Activated naive CD4-positive, alpha-beta T cell (primary cell): ENCODE measurements at places on chromosomes 16 and 17.

GRCh38 chr16:3266873-3267537, 10.6 kb upstream of the MEFV start:
- no peak for DNase-seq

DNA sequence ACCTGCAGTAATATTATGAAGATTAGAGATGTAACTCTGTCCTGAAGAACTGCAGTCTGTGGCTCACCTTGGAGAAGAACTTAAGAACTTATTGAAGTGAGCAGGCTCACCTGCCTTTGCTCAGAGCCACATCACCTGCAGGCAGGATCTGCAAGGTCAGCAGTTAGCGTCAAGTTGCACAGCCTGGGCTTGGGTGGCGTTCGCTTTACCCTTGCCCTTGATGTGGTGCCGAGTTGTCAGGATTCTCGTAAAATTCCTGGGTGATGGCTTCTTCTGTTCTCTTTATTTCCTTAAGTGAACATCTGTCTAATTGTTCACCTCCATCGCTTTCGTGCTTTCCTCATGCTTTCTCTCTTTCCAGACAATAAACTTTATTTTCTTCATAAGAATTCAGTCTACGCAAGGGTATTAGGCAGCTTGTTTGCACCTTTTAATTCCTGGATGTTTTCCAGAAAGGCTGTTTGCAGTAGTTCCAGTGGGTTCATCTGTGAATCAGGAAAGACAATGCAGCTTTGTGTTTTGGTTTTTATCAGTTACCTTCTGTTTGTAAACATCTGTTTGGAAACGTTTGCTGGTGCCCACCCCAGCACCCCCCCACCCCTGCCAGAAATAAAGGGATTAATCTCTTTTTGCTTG, 254.3 kb downstream of the WWOX start:
- no peak for DNase-seq

DNA sequence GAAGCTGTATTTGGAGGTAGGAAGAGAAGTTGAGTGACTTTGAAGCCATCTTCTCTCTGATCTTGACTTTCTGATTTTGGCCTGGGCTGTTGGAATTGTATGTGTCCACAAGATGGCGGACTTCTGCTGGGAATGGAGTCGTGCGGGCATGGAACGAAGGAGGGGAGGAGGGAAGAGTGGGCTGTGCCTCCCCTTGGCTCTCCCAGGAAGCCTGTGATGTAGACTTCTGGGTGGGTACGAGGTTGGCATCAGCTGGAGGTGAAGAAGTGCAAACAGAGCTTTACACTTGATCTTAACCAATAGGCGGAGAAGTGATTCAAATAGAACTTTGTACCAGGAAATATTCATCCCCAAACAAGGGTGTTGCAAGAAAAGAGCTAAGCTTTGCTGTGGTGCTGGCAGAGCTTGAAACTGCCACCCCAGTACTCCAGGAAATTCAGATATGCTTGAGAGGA, 7.4 kb upstream of the TMEM220 start:
- DNase-seq: no peak

DNA sequence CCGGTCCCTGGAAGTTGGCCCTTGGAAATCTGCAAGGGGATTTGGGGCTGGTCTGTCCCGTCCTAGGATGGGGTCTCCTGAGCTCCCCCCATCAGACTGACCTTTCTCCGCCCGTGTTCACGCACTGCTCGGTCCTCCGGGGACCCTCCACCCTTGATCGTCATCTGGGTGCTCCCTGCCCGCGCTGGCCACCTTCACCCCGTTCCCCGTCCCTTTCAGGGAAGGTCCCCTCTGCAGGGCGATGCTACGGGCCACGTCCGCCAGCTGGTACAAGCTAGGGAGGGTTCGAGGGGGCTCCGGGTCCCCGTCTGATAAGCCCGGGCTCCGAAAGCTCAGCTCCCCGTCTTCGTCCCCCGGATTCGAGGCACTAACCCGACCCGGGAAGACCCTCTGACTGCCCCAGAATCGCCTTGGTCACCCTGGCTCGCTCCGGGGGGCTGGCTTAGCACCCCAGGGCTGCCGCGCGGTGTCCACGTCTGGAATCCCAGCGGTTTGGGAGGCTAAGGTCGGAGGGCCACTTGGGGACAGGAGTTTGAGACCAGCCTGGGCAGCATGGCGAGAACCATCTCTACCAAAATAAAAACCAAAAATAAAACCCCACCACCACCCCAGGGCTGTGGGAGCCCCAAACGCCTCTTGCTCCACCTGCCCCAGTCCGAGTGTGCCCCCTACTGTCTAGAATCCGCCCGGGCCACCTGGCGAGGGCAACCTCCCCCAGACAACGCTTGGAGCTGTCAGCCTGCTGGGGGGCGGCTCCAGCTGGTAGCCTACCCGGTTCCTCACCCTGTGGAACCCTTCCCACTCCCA, 1.1 kb upstream of the SLC43A2 start:
- DNase-seq: peak; percentile 59

DNA sequence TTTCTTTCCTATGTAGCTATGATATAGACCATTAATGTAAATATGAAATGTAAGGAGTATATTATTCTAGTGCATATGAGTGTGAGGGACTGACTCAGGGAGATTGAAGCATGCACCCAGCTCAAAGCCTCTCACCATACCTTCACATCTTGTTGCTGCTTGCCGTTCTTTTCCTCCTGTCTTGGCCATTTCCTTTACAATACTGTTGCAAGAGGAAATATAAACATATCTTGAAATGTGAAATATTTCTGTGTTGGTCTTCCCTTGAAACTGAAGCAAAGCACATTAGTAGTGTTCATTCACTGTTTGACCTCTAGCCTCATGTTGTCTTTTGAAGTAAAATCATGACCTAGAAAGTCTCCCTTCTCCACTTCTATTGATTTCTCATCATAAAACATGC, 46.6 kb downstream of the PHKB start:
- no peak for DNase-seq

- DNase-seq: no peak
These were observed 12.6 kb upstream of the MRPL38 start for GRCh38 chr17:75917141-75917916.

DNA sequence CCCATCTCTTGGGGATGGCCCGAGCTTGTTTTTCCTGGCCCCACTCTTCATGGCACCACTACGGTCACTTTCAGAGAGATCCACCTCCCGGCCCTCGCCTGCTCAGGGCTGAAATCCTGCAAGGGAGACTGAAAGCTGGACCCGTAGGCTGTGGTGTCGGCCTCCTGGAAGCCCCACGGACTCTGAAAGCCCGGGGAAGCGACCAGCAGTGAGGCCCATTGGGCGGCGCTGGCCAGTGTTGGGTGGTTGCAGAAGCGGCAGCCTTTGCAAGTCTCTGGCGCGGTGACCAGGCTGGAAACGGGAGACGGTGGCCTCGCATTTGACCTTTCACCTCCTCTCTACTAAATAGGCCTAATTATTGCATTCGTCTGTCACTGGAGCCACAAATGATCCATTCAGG, 186.0 kb upstream of the FOXF1 start:
- DNase-seq: no peak
